ENCODE measurements at places on chromosomes 1 and 21.
A peak's percentile ranks its signal among the peaks of the same experiment; 100 is the strongest.

- DNase-seq, result no peak
These were observed 33.6 kb downstream of the CLDN14 start for GRCh38 chr21:36446301-36446700.

- DNase-seq, result no peak
These were observed 58.0 kb downstream of the MEGF6 start for GRCh38 chr1:3553166-3553939.

DNA sequence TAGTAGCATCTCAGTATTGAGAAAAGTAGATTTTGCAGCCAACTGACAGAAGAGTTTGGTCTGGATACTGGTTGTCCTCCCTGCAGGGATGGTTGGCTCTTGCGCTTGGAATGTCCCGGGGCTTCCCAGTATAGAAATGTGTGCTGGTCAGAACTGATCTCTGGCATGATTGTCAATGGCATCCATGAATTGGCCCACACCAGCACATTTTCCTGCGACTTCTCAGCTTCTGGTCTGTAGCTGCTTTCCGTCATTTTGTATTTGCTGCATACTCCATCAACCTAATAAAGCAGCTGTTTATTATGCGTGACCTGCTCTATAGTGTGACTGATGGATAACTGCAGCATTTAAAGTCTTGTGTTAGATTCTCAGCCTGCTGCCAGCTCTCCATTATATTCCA lies 203.7 kb downstream of the S1PR1 start:
- no peak for DNase-seq

- no peak for DNase-seq
These were observed 15.3 kb upstream of the TMCO2 start for GRCh38 chr1:40232444-40232843.

DNA sequence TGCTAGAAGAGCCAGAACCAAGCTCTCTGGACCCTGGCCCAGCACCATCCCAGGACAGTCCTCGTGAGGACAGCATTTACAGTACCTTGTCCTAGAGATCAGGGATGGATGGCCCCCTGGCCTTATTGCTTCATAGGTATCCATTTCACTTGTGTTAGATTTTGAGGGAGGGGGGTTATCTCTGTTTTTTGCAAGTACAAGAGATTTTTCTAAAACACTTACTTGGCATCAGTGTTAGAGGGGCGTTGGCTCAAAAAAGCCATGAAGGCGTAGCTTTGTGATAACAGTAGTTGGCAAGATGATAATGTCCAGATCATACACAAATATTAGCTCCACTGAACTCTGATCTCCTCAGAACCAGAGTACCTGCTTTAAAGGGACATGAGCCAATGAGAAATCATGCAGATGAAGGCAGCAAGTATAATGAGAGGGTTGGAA lies 5.8 kb upstream of the ATP1B1 start:
- no peak for DNase-seq

GRCh38 chr1:214123061-214123784 lies 135.4 kb downstream of the PROX1 start:
- peak; percentile 19 for DNase-seq

GRCh38 chr1:241336335-241336734 lies 20.7 kb downstream of the RGS7 start:
- DNase-seq, result no peak

DNA sequence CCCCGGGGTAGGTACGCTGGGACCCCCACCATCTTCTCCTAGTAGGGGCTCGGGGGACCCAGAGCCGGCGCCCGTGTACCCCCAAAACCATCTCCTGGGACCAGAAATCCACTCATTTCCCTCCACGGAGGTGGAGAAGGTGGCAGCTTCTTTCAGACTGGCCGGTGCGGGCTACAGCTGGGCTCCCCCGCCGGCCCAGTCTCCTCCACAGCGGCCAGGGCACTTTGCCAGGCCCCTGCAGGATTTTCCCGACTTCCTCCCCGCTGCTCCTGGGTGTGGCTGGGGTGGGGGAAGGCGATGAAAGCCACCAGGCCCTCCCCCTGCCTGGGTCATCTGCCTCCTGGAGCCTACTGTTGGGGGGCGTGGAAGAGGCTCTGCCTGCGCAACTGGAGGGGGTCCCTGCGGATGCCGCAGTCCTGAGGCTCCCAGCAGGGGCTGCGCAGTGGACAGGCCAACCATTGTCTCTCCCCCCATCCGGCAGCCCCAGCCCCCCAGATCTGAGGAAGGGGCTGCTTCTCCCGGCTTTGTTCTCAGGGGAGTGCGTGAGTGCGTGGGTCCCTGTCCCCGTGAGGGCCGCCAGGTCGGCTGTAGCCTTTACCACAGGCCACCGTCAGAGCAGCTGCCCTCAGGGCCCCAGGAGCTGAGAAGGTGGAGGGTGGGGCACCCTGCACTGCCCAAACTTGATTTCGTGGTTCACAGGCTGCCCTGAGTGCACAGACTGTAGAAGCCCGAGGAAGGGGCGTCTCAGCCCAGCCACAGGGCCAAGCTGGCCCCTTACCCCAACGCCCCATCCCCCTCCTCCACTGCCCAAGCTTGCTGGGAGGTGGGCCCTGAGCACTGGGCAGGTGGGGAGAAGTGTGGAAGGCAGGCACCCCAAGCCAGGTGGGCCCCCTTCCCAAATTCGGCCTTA lies 1.3 kb downstream of the AGRN start:
- no peak for DNase-seq

- no peak for DNase-seq
These were observed 76.0 kb upstream of the PPM1J start for GRCh38 chr1:112790920-112791722.

GRCh38 chr1:238892612-238893011 lies 493.8 kb upstream of the CHRM3 start:
- DNase-seq, result no peak

GRCh38 chr1:55886856-55887712 lies 671.9 kb upstream of the USP24 start:
- DNase-seq, result no peak

DNA sequence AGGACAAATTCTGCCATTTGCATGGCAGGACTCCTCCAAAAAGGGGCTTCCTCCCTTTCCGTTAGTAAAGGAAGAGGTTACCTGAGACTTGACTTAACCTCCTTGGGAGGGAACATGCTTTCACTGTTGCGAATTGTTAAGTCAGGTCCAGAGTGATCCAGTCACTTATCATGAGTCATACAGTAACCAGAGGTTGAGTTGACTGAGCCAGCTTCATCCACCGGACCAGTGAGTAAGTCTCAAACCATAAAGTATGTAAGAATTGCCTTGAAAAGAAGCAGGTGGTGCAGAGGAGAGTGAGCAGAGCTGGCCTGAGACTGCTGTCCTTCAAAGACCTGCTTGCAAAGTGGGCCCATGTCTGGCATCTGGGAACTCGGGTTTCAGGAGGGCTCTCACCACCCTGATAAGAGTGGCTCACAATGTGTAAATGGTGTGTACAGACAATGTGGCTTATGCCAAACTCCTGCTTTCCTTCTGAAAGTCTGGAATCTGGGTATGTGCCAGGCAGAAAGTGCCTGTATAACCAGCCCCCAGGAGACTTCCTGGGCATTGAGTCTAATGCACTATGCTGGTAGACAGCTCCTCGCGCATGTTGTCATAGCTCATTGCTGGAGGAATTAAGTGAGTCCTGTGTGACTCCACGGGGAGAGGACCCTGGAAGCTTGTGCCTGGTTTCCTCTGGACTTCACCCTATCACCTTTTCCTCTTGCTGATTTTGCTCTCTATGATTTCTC lies 84.3 kb upstream of the KLHDC7A start:
- no peak for DNase-seq

DNA sequence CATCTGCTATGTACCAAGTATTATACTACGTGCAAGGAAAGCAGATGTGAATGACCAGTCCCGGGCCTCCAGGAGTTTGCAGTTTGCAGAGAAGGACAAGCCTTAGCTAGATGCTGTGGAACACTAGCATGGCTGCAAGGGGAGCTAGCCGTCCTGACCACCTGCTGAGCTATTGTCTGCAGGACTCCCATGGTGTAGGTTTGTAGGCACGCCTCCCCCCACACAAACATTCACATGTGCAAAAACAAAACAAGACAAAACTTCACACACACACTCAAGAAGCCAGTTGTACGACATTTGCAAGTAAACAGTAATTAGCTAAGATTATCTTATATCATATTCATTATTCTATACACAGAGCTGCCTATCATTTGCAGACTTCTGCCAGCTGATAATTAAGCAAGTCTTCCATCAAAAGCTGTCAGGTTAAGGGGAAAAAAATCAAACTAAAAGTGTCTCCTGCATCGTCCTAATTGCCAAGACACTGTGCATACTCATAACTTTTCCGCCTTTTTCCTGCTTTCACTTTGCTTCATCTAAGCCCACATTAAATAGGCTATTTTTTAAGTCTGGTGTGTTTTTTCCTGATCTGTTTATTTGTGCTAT lies 10.7 kb upstream of the HNRNPU start:
- no peak for DNase-seq

DNA sequence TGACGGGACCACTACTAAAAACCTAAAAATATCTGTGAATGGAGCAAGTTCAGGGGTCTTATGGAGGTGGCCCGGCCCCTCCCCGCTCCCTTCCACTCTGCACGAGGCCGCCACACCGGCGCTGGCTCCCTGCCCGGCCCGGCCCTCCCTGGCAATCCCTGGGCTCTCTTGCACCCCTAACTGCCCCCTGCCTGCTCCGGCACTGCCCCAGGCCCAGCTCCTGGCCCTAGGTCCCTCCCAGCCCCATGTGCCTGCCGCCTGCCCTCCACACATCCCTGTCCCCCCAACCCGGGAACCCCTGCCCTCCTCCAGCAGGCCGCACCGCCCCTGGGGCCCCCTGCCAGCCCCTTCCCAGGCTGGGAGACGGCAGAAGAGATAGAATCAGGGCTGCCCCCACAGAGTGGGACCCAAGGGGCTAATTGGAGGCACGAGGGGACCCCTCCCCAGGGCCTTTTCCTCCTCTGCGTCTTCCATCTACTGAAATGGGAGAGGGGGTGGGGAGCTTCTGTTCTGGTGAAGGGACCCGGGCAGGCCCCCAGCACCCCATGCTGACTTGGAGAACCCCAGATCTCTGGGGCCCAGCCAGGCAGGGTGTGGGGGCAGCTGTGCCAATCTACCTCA lies 9.3 kb upstream of the CTRC start:
- DNase-seq, result no peak

DNA sequence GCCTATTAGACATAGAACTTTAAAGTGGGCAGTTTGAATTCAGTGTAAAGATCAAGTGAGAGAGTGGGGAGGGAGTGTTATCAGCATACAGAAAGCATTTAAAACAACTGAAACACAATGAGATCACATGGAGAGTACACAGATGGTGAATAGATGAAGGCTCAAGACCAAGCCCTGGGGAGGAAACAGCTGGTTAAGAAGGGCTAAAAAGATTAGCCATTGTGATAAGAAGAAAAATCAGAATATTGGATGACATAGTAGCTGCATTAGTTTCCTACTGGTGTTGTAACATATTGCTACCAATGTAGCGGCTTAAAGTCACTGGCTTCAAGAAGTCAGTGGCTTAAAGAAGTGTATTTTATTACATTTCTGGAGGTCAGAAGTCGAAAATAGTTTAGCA lies 443.4 kb upstream of the RGS18 start:
- DNase-seq, result no peak

GRCh38 chr1:1436630-1437032 lies 1.1 kb downstream of the VWA1 start:
- no peak for DNase-seq

- DNase-seq, result no peak
These were observed 9.9 kb upstream of the DNTTIP2 start for GRCh38 chr1:93888900-93889299.

GRCh38 chr1:175062339-175062738 lies 5.3 kb upstream of the TNN start:
- no peak for DNase-seq

- no peak for DNase-seq
These were observed 232.0 kb upstream of the VAMP3 start for GRCh38 chr1:7538849-7539768.

DNA sequence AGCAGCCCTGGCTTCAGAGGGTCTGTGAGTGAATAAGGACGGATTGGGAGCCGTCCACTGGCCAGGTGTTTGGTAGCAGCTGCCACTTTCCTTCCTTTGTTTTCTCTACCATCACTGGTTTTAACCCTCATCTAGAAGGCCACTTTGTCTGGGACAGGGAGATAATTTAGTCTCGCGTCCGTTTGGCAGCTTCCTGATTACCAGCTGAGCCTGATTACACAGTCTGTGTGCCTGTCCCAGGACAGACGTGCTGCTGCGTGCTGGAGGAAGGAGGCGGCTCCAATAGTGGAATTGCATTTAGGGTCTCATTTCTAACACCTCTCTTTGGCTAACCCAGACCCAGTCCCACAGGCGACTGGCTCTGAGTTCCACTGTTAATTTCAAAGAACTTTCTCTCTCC lies 24.6 kb upstream of the CASQ2 start:
- DNase-seq, result no peak

- no peak for DNase-seq
These were observed 60.5 kb downstream of the TOR1AIP2 start for GRCh38 chr1:179817056-179817455.

GRCh38 chr1:175319112-175319911 lies 126.7 kb upstream of the KIAA0040 start:
- peak; percentile 55 for DNase-seq

DNA sequence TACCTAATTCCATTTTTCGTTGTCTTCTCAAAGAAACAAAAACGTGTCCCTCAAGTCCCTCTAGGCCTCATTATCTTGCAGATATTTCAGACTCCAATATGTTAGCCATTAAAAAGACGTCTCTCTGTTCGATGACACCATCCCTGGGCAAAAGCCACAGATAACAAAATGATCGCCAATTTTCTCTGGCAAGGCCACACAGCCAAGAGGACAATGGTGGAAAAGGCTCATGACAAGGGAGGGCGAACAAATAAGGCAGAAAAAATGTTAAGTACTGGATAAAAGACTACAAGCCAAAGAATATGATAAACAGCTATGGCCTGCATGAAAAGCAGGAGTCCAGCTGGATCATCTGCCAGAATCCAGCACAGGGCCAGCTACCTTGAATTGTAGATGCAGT lies 82.9 kb downstream of the TBX15 start:
- no peak for DNase-seq

- DNase-seq, result no peak
These were observed 14.1 kb upstream of the HMGCS2 start for GRCh38 chr1:119782631-119783325.
